ENCODE measurements at places on chromosomes 7 and 10.

GRCh38 chr10:59175538-59176240, 754 bp upstream of the PHYHIPL start:
- DNase-seq = no peak

DNA sequence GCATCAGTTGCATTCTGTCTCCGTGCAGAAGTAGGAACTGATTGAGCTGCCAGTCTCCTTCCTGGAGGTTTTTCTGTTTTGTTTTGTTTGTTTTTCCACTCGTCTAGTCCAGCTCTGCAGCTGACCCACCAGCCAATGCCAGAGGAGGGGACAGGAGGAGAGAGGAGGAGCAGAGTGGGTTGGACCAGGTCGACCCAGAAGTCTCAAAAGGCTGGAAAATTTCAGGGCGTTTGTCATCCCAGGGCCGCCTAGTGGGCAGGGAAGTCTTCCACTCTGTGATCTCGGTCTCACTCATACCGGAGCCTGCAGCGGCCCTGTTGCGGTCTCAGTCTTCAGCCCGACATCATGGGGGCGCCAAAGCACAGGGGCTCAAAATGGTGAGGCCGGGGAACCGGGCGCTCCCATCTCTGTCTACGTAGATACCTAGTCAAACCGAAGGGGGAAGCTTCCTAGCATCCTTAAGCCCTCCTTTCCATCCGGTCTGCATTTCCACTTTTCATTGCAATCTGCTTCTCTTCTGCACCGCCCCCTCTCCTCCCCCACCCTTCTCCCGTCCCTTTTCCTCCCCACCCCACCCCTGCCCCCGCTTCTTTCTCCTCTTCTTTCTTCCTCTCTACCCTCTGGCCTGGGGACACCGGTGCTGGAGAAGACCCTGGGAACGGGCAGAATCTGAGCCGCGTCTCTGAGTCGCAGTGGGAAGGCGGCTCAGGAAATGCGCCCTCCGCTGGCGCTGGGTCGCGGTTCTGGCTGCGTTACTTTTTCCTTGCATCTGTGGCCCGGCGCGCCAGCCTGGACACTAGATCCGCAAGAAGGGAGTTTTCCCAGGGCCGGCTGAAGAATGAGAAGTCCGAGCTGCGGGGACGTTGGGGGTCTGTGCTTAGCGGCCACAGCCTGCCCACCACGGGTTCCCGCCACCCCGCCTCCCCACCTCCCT, 16.2 kb upstream of the PAX2 start:
- no peak for DNase-seq

- no peak for DNase-seq
Observed at GRCh38 chr10:86192691-86193090, 173.9 kb downstream of the GRID1 start.

GRCh38 chr10:114758331-114758730, 63.2 kb upstream of the FHIP2A start:
- DNase-seq = no peak

DNA sequence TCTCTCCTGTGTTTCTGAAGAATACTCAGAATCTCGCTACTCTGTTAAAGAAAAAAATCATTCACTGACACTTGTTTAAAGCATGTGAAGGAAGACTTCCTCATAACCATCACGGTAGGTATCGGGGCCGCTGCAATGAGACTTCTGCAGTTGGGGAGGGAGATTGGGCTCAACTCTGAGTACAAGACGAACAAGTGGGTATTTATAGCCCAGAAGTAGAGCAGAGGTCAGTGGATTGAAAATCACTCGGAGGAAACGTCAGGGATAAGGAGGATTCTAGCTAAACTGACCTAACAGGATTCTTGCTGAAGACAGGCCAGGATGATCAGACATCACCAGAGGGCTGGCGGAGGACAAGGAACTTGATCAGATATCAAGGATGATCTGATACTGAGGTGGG, 33.3 kb downstream of the ITPRIP start:
- DNase-seq = no peak

- DNase-seq = no peak
Observed at GRCh38 chr7:12670000-12670729, 17.3 kb upstream of the ARL4A start.

- DNase-seq = no peak
Observed at GRCh38 chr7:7795203-7795602, 76.8 kb upstream of the RPA3 start.

DNA sequence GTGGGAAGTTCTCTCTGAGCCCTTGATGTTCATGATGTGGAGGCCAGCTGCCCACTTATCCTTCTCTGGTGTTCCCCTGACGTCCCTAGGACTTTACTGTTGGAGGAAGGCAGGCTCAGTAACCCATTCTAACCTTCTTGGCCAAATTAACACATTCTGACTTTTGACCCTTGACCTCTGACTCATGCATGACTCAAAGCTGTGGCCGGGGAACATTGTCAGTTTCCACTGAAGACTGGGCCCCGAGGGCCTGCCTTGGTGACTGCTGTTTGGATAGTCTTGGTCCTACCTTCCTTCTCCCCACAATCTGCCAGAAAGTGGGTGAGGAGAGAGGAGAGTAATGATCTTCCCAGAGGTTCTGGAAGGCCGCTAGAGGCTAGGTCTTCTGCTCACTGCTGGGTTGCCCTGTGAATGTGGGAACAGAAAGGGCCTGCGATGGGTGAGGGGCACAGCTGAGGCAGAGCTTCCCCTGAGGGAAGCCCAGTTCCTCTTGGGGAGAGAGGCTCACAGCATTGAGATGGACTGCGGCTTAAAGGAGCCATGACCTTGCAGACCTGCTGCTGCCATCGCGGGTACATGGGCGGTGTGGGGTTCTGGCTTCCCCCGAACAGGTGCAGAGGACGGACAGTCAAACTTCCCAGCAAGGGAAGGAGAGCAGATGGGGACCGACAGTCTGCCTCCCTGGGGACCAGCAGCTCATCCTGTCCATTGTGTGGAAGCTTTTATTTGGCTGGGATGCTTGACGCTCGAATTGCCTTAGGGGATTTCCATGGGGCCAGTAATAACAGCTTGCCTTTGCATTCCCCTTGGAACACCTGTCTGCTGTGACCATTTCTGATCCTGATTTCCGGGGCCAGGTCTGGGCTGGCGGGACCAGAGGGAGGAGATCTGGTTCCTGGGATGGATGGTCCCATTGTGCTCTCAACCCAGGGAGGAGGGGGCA, 43.8 kb downstream of the ADAMTS14 start:
- peak; percentile 24 for DNase-seq

DNA sequence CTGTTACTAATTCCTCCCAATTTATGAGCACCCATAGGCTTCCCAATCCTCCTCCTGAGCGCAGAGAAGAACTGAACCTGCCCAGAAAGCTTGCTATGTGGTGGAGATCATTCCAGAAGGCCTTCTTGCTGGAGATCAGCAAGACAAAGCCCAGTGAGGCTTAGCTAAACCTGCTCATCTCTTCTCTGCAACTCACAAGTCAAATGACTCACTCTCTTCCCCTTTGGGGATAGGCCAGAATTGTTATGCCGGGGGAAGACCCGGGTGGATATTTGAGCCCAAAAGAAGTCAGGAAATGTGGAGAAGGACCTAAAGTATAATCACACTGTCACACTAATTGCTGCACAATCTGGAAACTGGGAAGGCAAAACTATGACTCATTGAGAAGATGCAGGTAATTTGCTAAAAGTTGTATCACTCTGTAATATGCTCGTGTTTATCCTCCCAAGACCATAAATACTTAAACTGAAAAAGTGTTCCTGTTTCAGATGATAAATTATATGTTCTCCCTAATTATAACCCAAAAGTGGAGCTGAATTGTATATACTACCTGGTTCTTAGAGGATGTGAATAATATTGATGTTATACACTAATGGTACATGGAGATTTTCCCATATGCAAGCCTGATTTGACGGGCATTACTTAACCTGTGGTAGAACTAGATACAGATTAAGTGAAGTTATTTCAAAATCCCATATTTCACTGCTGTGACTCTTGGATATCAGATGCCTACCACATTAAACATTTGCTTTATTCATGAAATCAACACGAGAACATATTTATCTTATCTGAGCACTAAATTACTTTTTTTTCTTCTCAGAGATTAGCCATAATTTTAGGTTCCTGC, 6.4 kb downstream of the NEBL start:
- no peak for DNase-seq

- no peak for DNase-seq
Observed at GRCh38 chr7:47937065-47937687, 11.1 kb downstream of the PKD1L1 start.

DNA sequence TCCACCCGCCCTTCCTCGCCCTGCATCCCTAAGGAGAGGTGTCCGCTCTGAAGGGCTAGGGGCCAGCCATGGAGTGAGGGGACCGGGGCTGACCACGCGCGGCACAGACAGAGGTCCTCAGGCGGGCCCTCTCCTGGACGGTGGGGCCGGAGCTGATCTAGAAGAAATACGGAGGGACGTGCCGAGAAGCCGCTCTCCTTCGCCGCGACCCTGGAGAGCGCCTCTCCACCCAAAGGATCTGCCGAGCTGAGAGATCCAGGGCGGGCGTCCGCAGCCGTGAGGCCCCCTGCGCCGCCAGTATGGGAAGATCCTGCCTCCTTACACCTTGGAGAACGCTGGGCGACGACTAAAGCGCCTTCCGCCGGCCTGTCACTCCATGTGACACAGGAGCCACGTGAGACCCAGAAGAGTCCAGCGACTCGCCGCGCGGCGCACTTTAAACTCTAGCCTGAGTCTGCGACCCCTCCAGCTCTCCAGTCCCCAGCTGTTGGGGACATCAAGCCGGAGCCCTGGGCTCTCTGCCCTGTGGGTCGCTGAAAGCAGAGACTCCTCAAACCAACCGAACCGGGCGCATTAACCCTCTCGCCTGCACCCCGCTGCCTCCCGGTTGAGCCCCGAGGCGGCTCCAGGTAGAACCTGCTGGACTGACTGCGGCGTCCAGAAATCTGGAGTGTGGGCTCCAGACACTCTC, 1.5 kb upstream of the SFMBT2 start:
- DNase-seq = no peak

DNA sequence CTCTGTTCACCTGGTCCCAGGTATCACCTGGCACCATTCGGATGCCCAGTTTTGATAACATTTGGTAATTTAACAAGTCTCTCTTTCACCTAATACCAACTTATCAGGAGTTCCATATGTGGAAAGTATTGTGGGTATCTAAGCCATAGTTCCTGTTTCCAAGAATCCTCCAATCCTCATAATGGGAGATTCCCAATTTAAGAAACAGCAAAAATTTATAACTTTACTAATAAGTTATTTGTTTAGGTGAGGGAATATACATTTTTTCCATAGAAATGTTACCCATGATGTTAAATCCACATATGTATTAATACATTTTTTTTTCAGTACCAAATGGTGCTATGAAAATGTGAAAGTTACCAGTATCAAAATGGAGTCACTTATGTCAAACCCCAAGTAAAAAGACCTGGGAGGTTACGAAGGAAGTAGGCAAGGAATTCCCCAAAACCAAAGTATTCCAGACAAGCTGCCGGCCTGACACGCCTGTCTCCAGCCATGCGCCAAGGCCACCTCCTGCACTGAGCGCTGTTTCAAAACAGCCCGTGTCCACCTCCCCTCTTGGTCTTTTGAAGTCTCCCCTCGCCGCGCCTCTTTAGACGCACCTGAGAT, 44.8 kb downstream of the PRKCQ start:
- no peak for DNase-seq

DNA sequence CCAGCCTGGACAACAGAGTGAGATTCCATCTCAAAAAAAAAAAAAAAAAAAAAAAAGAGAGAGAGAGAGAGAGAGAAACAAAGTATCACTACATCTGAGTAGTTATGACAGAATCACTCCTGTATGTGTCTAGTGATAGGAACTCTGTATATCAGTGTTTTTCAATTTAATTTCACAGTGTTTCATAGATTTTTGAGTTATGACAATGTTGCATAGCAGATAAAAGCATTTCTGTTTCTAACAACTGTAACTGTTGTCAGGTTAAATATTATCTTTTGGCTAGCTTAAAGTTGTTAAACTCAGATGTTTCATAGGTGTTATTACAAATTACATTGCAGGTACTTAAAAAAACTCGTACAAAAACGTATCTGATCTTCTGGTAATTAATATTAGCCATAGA, 60.3 kb downstream of the PLXDC2 start:
- no peak for DNase-seq

- DNase-seq = no peak
Observed at GRCh38 chr10:17606547-17607040, 10.6 kb downstream of the HACD1 start.

DNA sequence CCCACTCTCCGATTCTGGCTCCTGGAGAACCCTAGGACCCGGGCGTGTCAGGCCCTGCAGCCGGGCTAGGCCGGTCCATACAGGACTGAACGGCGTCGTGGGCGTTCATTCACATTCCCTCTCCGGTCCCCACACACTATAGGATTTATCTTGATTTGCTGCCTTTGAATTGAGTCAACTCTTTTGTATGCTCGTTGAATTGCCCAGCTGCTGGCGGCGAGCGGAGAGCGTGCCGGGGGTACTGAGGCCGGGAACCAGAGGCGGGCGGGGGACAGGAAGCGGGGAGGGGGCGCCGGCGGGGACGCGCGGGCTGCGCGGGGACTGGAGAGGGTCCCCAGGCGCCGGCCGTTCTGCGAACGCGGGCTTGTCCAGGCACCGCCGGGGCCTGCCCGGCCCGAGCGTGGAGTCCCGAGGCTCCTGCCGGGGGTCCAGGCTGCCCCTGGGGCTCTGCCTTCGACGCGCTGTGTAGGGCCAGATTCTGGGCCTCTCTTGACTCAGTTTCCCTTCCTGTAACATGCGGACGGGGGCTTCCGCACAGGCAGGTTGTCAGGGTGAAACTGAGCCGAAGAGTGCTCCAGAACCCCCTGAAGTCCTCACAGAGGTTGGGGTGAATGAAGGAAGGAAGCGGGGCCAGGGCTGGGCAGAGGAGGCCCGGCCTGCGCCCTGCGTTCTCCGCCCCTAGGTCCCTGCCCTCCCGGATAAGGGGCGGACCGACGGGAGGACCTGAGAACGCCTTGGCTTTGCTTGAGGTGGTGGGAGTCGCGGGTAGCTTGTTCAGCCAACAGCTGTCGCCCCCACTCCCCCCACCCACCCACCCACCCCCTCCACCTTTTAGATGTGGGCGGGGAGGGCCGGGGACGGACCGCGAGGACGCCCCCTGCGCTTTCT, 769 bp upstream of the ELFN1 start:
- no peak for DNase-seq

- DNase-seq = no peak
Observed at GRCh38 chr10:124124123-124124768, 30.8 kb upstream of the CHST15 start.

- DNase-seq = peak; percentile 62
Observed at GRCh38 chr7:75946207-75946855, 31.4 kb downstream of the POR start.
